ENCODE measurements at places on chromosomes 3 and 15.

DNA sequence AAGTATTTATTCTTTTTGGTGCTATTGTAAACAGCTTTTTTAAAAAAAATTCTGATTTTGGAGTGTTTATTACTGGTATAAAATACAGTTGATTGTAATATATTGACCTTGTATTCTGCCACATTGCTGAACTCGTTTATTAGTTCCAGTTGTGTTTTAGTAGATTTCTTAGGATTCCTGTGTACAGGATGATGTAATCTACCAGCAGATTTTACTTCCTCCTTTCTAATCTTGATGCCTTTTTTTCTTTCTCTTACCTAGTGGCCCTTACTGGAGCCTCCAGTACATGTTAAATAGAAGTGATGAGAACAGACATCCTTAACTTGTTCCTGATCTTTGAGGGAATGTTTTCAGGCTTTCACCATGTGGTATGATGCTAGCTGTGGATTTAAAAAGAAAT lies 70.4 kb upstream of the KY start:
- no peak for DNase-seq

DNA sequence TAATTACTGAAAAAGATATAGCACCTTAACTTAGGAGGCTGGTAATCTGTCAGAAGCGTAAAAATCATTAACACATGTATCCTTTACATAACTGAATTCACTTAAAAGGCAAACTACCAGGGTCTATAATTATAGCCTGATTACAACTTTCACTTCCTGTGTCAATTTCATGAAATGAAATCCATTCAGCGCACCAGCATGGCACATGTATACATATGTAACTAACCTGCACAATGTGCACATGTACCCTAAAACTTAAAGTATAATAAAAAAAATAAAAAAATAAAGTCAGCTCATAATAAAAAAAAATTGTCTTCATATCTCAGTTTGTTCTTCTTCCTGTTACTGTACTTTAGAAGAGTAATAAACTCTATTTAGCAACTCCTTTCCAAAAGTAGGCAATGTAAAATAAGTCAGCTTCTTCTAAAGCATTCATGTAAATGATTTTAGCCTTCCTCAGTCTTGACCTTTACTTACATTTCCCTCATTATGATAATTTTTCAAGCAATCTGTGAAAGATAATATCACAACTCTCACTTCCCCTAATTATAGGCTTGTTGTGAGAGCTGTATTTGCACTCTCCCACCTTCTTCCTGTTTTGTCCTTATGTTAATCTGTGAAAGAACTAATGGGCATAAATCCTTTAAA lies 50.1 kb downstream of the KBTBD8 start:
- no peak for DNase-seq

DNA sequence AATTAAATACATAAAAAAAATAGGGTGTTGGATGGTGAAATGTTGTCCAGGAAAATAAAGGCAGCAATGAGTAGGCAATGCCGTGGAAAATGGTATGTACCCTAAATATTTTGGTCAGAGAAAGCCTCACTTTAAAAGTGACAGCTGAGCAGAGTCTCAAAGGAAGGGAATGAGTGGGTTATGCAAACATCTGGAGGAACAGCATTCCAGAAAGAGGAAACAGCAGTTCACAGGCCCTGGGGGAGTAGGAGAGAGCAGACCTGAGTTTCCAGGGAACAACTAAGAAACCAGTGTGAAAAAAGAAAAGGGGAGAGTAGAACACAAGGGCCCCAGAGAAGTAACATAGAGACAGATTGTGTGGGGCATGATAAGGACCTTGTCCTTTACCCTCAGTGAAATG lies 230.0 kb upstream of the CNTN3 start:
- DNase-seq: no peak

DNA sequence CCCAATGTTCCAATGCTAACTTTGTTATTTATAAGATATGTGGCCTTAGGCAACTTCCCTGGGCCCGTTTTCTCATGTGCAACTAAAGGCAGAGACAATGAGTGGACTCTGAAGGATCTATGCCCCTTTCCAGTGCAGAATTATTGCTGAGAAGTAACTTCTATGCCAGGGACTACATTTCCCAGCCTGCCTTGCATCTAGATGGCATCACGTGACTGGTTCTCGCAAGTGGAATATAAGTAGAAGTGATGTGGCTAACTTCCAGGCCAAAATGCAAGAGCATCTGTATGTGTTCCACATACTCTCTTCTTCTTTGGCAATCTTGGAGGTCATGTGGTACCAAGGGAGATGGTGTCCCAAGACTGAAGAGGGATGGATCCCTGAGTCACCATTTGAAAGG lies 674.4 kb downstream of the NTRK3 start:
- no peak for DNase-seq

GRCh38 chr3:56629047-56629446 lies 54.0 kb downstream of the TASOR start:
- no peak for DNase-seq

GRCh38 chr3:133211856-133212255 lies 173.7 kb downstream of the TMEM108 start:
- no peak for DNase-seq

- DNase-seq: no peak
Observed at GRCh38 chr3:185764163-185764979, 60.5 kb downstream of the IGF2BP2 start.
